ENCODE measurements at places on chromosomes 12 and 14.

DNA sequence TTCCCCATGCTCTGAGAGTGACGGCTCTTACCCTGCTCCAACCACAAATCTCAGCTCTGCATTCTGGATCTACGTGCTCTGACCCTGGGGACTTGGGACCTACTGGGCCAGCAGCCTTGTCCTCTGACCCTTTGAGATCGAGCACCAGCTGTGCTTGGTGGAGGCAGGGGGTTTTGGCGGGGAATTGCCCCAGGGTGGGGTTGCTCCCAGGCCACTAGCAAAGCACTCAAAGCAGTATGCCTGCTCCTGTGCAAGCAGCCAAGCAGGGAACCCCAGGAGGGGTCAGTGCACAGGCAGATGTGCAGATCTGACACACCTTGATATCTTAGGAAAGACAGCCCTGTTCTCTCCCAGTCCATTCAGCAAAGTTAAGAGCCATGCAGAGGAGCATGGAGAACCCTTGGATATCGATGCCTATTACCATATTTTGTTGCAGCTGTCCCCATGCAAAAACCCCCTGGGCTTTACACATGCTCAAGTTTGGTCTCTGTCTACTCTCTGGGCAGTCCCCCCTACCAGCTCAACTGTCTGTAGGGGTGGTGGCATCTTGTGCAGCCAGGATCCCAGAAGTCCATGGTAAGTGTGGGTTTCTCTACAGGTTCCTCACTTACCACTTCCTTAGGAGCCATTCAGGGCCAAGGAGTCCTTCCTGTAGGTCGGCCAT is 319.0 kb downstream of the TMTC2 start:
- no peak for DNase-seq

GRCh38 chr12:23055004-23055403 is 430.0 kb downstream of the ETNK1 start:
- no peak for DNase-seq

DNA sequence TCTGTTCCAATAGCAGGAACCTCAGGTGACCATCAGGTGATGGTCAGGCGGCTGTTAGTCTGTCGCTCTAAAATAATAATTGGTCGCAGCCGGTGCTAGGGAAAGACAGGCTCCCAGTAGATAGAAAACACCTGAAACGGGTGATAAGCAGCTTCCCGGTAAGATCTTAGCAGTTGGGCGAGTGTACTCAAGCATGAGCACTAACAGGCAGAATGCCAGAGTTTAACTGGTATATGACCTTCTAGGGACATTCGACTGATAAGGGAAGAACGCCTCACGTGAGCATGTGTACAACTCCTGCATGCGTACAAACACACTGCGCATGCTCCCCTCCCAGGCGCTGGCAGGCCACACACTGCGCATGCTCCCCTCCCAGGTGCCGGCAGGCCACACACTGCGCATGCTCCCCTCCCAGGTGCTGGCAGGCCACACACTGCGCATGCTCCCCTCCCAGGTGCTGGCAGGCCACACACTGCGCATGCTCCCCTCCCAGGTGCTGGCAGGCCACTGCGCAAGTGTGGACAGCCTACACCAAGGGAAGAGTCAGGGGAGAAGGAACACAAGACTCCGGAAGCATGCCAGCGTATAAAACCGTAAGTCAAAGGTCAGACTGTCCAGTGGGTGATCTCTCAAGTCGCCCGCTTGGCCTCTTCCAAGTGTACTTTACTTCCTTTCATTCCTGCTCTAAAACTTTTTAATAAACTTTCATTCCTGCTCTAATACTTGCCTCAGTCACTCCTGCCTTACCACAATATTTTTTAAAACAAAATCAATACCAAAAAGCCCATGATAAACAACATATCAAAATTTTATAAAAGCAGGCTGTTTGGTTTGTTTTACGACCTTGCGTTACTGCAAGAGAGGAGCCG is 24.5 kb downstream of the GPRC5D start:
- DNase-seq: no peak

DNA sequence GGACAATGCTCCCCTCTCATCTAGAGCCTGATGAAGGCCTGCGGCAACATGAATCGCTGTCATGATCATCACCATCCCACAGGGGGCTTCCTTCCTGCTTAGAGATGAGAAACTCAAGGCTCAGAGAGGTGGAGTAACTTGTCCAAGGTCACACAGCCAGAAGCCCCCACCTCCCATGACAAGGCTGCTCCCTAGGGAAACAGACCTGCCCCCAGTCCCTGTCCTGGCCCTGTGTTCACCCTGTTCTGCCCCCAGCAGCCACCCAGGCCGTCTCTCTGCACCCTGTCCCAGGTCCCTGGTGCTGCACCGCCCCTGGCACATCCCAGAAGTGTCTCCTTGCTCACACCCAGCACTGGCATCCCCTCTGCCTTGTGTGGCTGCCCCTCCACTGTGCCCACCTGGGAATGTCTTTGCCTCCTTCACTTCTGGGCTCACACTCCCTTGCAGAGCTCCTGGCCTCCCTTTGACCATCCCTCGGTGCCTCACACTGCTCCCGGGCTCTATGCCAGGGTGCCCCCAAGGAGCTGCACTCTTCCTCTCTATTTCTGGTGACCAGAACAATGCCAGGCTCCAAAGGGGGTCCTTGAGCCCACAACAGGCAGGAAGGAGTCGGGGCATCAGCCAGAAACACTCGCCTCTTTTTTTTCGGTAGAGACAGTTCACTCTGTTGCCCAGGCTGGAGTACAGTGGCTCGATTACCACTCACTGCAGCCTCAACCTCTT is 70.5 kb downstream of the BCL11B start:
- no peak for DNase-seq

DNA sequence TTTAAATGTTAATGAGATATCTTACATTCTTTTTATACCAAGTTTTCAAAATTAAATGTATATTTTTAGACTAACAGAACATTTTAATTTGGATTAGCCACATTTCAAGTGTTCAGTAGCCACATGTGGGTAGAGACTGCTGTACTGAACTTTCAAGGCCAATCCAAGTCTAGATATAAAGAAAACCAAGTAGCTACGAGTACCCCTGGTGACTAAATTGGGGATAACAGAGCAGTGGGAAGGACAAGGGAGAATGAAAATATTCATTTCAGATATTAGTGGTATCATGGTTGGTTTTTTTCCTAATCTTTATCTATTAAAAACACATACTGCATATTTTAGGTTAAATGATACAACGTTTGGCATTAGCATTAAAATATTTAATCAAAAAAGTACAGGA is 69.4 kb upstream of the RHOJ start:
- DNase-seq: no peak

- no peak for DNase-seq
Measured at GRCh38 chr14:75494896-75495295, 27.4 kb upstream of the BATF start.

DNA sequence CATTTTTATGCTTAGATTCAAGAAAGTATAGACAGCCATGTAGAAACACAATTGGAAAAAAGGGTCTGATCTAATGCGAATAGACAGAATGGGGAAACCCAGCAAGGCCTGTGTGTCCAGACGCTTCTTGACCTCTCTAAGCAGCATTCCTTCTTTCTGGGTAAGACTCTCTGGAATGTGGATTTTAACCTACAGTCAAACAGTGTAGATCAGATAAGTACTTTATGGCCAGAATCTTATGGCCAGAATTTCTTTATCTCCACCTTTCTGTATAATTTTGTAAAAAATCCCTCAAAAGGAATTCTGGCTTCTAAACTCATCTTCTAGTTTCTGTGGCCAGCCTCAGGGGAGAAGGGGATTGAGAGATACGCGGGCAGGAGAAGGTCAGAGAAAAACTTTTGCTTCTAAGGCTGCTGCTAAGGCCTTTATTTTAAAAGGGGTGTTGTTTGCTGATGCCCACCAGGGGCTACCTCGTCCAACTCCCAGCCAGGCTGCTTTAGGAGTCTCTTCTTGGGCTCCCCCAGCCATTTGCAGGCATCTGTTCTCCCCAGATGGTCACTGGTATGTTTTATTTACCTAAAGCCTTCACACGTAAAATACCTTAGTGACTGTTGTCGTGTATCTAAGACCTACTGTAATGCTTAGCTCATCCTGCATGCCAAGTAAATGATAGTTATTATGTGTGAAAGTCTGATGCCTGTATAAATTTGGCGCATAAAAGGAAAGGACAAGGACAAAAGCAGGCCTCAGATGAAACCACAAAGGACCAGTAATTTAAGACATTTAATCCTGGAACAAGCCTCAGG is 68.4 kb downstream of the ANO6 start:
- no peak for DNase-seq

- no peak for DNase-seq
Measured at GRCh38 chr14:50882932-50883826, 11.3 kb downstream of the ABHD12B start.

GRCh38 chr12:107654873-107655272 is 30.7 kb upstream of the PWP1 start:
- DNase-seq: no peak

DNA sequence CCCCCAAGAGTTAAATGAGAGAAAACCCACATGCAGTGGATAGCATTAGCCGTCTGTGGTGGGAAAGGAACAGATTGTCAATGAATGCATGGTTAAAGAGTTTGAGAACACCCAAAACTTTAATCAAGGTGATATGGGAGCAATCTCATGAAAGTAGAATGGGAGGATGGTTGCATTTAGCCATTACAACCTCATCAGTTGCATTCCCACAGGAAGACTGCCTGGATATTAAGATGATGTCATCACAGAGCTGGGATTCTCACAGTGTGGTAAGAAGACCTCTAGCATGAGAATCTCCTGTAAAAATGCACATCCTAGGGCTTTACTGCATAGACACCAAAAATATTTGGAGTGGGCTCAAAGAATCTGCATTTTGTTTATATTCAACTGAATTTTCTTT is 284.9 kb downstream of the RGS6 start:
- no peak for DNase-seq

- no peak for DNase-seq
Measured at GRCh38 chr14:77238996-77239395, 32.0 kb downstream of the NGB start.

DNA sequence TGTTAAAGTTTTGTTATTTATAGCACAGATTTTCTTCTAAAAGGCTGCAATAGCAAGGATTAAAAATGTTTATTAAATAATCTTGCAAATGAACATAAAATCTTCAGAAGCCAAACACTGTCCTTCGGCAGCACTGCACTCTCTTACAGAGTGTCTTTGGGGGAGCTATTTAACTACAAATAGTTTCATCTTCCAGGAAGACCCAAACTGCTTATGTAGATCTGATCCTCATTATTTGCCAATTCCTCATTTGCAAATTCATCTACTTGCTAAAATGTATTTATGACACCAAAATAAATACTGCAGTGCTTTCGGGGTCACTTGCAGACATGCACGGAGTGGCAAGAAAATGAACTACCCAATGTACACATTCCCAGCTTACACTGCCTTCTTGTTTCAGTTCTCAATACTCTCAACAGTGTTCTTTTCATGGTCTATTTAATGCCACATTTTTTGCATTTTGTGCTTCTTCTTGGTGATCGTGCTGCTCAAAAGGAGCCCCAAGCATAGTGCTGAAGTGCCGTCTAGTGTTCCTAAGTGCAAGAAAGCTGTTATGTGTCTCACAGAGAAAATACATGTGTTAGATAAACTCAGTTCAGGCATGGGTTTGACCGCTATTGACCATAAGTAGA is 128.1 kb downstream of the PRKD1 start:
- DNase-seq: no peak
